ACHN (cell line): ENCODE measurements at places on chromosomes 2 and 18.

GRCh38 chr2:182941121-182941722, 74.8 kb upstream of the FRZB start:
- no peak for DNase-seq

DNA sequence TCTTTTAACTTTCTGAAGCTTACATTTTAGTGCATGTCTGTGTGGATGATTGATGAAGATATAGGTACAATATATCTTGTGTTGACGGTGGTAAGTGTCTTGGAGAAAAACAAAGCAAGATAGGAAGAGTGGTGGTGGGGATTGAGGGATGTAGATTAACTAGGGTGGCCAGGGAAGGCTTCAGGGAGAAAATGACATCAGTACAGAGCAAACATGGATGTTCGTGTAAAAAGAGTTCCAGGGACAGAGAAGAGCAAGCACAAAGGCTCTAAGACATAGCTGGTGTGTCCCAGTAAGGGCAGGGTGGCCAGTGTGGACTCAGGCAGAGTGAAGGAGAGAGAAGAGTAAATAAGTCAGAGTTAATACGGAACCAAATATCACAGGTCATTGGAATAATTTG, 2.7 kb upstream of the CERS6 start:
- DNase-seq, result no peak

- DNase-seq, result no peak
These were observed 156.2 kb downstream of the MIB1 start for GRCh38 chr18:21896732-21897336.

- no peak for DNase-seq
These were observed 113.2 kb downstream of the MRO start for GRCh38 chr18:50706651-50707050.

- peak; percentile 27 for DNase-seq
These were observed 18.2 kb upstream of the BOK start for GRCh38 chr2:241540401-241540770.

- DNase-seq, result no peak
These were observed 32.7 kb downstream of the QPCT start for GRCh38 chr2:37377187-37377532.
